ENCODE measurements at places on chromosomes 3 and 15. TPM values are rescaled to one million over a fixed set of nuclear protein-coding genes. Genes with fewer than 3 reads are reported as not detected.

DNA sequence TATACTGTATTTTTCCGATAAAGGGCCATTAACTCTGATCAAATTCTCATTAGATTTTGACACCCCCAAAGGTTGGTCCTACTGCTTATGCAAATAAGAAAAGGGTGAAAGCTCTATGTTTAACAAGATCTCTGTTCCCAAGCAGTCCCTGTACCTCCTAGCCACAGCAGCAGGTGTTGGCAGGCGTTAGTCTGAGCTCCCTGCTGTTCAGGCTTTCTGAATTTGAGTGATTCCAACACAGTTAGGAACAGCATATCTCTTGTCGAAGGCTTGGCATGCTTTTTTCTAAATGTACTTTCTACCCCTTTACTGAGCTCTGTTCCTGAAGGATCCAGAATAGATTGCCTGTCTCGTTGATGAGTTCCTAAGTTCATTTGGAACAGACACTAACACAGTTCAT, 42.3 kb downstream of the MITF start:
- no peak for DNase-seq

The GPR149 gene
- 0.46 TPM for polyA plus RNA-seq

GRCh38 chr15:97078591-97078990, 748.1 kb downstream of the NR2F2 start:
- peak; percentile 38 for DNase-seq

DNA sequence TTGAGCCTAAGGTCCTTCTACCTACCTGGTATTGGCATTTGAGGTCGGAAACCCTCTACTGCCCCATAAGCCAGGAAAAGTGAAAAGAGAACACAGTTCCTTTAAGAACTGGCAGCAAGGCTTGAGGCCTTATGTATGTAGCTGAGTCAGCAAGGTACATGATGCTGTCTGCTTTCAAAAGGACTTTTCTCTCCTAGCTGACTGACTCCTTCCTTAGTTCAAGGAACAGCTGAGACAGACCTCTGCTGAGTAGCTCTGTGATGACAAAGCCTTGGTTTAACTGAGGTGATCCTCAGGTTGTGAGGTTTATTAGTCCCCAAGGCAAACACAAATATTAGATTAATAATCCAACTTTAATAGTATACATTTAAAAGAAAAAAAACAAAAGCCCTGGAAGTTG, 45.8 kb downstream of the ADPGK start:
- DNase-seq: no peak

GRCh38 chr3:31567036-31567435, 34.3 kb downstream of the STT3B start:
- no peak for DNase-seq

The SLC9C1 gene
- polyA plus RNA-seq: 0.33 TPM

DNA sequence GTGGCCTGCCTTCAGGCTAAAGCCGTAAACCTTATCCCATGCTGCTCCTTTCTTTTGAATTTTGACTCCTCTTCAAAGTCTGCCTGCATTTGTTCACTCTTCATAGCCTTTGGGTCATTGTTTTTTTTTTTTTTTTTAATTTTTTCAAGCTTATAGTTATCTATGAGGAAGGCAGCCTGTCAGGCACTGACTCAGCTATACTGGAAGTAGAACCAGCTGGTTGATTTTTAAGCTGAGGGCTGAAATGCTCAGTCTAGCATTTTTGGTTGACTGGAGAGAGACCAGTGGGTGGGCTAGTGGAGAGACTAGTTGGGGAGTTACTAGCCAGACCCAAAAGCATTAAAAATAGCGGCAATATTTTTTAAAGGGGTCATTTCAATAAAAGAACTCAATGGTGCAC, 44.1 kb downstream of the C3orf20 start:
- no peak for DNase-seq

The TMEM43 gene
- 69.7 TPM for polyA plus RNA-seq

DNA sequence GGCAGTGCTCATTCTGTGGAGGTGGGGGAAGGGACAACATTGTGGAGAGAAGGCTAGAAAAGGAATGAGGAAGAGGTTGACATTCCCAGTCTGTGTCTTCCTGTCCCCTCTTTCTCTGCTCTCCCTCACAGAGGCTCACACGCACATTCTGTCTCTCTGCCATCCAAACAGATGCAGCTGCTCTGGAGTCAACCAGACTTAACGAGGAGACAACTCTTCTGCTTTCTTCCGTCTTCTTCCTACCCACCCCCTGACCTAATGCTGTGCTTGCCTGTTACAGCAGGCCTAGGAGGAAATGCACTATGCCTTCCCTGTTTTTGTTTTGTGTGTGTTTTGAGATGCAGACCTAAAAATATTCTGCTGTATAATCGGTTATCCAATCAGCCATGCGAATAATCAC, 121.9 kb downstream of the CACNA1D start:
- peak; percentile 84 for DNase-seq

DNA sequence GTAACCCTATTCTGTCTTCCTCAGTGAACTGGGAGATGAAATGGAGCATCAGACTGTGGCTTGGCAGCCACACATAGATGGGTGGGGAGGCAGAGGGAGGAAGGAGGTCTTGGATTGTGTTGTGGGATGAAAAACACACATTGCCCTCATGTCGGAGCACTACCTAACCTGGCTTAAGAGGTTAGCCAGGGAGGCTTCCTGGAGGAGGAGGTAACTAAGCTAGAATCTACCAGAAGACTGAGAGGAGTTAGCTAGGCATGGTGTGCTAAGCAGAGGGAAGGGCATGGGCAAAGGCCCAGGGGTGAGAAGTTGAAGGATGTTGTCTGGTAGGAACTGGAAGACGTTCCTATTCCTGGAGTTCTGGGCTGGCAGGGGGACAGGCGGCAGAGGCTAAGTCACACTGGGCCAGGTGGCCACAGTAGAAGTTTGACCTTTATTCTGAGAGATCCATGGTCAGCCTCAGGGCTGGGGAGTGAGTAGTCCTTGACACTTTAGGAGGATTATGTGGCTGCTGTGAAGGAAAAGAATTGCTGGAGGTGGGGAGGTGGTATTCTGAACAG, 7.7 kb upstream of the PRKCD start:
- DNase-seq: no peak

DNA sequence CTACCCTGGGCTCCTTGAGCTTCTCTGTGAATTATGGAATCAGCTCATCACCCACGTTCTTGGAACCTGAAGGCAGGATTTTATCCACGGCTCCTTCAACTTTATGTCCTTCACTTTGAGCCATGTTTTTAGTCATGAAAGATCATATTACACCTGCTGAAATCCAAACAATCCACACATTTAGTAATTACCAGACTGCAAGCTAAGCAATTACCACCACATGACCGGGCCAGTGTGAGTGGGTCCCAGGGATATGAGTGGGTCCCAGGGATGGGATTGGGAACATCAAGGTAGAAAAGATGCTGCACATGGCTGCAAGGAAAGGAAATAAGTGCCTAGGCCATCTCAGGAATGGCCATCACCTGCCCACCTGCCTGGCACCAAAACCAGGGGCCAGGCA, 140.3 kb upstream of the IQSEC1 start:
- no peak for DNase-seq

The TNNC1 gene
- polyA plus RNA-seq: 868 TPM

DNA sequence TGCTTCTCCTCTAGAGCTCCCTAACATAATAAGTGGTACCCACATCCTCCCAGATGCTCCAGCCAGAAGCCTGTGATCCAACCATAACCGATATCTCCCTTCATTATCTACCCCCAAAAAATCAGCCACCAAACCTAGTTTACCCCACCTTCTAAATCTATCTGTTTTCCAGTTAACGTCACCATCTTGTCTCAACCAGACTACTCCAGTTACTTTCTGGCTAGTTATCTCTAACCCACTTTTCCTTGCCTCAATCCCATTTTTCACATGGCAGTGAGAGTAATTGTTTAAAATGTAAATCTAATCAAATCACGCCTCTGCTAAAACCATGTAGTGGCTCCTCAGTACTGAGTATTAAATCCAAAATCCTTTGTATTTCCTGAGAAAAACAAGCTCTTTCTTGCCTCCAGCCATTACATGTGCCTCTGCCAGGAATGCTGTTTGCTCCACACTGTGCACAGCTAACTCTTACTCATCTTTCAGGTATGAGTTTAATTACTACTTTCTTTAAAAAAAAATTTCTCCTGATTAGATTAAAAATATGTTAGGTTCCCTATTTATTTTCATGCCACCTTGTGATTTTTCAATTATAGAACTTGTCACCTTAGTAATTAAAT, 15.4 kb downstream of the CCDC54 start:
- no peak for DNase-seq

The HESX1 gene
- polyA plus RNA-seq: 1.8 TPM

GRCh38 chr3:173823911-173824460, 426.4 kb downstream of the NLGN1 start:
- DNase-seq: no peak
